ENCODE measurements at places on chromosomes 13 and 19.
A peak's percentile ranks its signal among the peaks of the same experiment; 100 is the strongest.

- DNase-seq, result no peak
Measured at GRCh38 chr13:37360556-37360955, 238.0 kb downstream of the POSTN start.

GRCh38 chr19:4914736-4915501 lies 5.6 kb downstream of the UHRF1 start:
- DNase-seq, result peak; percentile 45

- DNase-seq, result no peak
Measured at GRCh38 chr19:46902402-46902766, 41.6 kb downstream of the ARHGAP35 start.

DNA sequence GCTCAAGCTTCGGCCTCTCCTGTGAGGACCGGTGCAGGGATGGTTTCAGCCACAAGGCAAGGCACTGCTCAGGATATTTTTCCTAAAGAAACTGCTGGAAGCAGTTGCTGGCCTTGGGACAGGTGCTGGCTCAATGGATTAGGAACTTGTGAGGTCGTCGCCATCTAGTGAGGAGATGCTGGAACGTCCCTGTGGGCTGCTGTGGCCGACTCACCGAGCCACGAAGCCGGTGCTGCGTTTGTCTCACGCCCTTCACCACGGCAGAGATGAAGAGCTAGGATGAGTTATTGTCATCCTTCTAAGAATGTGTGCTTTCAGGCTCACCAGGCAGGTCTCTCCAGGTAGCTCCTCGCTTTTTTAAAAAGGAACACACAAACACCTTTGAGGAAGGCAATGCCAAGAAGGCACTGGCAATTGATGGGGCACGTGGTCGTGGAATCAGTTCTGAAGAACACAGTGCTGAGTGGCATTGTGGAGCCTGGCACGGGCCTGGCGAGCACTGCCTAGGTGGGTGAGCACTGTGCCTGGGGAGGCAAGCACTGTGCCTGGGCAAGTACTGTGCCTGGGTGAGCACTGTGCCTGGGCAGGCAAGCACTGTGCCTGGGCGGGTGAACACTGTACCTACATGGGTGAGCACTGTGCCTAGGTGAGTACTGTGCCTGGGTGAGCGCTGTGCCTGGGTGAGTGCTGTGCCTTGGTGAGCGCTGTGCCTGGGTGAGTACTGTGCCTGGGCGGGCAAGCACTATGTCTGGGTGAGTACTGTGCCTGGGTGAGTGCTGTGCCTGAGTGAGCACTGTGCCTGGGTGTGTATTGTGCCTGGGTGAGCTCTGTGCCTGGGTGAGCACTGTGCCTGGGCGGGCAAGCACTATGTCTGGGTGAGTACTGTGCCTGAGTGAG lies 140.4 kb downstream of the TEX29 start:
- no peak for DNase-seq

DNA sequence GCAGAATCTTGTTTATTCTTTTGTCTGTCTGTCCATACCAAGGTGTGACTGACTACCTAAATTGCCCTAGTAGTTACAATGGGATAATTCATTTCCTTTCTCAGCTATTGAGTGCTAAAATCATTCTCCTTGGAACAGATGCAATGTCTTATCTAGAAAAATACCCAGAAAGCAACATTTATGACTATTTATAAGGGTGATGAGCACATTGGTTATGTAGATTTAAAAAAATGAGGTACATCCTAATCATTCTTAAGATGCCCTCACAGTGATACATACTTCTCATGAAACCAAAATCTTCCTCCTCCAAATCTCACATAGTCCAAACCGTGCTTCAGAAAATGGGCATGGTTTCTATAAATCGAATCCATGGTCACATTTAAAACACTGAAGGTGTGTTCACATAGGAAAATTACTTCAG lies 11.6 kb upstream of the UBE2L5 start:
- no peak for DNase-seq

DNA sequence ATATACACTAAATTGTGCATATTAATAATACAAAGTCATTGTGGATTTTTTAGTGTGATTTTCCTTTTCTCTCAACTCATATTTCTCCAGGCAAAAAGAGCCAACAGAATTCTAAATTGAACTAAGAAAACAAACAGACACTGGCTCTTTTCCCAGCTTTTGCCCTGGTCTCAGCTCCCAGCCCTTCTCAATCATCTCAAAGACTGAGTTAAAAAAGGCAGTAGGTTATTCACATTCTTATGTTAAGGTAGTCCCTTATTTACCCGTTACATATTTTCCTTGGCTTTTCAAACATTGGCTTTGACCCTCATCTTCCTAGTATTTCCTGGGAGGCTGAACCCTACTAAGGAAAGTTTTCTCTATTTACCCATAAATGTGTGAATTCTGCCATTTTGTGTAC lies 753.6 kb downstream of the LIG4 start:
- no peak for DNase-seq

DNA sequence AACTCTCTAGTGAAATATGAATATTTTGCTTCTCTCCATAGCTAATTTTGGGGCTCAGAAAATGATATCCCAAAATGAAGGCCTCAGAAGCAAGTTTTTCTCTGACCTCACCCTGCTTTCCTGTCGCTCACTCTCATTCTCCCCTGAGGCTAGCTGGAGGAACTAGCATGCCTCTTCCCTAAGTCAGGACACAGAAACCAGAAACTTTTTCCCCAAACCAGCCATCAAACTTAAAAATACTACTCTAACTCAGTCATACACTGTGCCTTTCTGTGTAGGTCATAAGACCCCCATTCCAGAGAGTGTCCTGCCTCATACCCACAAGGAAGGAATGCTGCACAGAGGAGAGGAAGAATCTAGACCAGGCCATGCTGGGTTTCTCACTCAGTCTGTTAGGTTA lies 329.6 kb downstream of the PCDH20 start:
- no peak for DNase-seq

- no peak for DNase-seq
Measured at GRCh38 chr13:110684388-110685056, 21.4 kb downstream of the CARS2 start.

GRCh38 chr19:10499550-10500246 lies 3.5 kb downstream of the KEAP1 start:
- no peak for DNase-seq

DNA sequence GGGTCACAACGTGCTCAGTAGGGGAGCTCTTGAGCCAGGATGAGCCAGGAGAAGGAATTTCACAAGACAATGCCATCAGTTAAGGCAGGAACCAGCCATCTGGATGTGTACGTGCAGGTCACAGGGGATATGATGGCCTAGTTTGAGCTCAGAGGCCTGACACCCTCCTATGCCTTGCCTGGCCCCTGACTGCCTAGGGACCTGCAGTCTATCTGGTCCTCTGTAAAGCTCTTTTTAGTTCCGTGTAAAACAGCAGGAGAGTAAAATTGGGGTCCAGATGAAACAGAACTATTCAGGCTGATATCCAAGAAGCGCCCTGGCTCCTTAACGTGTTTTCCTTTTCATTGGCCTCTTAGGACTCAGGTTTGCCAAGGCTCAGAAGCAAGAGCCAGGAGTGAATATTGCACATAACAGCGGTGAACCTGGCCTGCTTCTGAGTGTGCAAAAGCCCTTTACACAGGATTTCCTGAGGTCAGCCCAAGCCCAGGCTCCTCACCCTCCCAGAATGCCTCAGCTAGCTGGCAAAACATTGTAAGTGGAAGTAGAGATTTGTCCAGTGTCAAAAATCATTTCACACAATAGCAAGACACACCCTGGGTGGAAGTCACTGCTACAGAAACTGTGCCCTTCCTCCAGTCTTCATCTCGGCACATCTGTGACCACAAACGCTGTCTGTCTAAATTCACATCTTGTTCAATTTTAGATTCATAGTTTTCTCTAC lies 777.2 kb downstream of the UQCRFS1 start:
- no peak for DNase-seq

GRCh38 chr13:31947105-31947504 lies 84.5 kb upstream of the FRY start:
- no peak for DNase-seq

GRCh38 chr19:9819596-9819909 lies 674 bp upstream of the FBXL12 start:
- DNase-seq, result no peak

DNA sequence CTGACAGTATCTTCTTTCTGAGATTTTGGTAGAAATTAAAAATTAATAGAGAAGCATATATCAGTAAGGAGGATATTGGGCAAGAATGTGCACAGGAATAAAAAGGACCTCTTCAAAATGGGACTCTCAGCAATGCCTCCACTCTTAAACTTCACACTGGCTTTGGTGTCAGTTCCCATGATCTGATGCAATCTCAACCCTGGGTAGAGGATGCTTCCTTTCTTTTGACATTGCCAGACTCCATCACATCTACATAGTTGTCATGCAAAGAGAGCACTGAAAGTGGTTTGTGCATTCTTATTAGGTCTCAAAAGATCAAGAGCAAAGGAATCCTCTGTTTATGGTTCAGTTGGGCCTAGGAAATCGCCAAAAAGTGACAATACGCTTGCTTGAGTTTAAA lies 26.3 kb downstream of the STARD13 start:
- DNase-seq, result no peak

- DNase-seq, result peak; percentile 77
Measured at GRCh38 chr19:46783670-46784069, 4.7 kb downstream of the SLC1A5 start.

GRCh38 chr13:102141625-102142472 lies 260.0 kb downstream of the FGF14 start:
- no peak for DNase-seq
